ENCODE measurements at places on chromosomes 3 and 15.

DNA sequence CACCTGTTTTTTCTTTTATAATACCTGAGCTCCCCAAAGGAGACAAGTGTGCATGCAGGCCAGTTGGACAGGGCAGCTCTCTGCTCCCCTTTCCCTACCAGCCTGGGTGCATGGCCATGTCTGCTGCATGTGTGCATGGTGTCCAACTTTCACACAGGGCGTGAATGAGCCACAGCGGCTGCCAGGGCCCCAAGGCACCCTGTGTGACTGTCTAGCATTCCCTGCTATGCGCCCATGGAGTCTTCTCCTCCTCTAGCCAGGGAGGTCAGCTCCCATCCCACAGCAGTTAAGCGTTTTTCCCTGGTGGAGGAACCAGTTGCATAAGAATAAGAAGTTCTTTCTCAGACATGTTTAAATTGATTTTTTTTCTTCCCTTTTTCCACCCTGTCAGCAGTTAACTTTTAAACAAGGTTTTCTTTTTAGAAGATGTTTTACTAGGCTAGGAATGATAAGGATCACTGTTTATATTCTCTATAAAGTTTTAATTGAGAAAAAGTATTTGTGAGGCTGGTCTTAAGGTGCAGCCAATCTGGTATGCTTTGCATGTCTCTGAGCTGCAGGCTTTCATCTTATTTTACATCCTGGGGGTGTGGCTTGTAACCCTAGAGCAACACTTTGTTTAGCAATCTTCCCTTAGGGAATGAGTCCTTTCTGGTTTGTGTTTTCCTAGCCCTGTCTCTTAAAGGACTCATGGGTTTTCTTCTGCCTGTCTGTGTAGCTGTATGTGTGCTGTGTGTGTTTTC lies 20.5 kb upstream of the OR5H1 start:
- no peak for DNase-seq

GRCh38 chr3:27317096-27317495 lies 52.1 kb downstream of the NEK10 start:
- no peak for DNase-seq

- DNase-seq = no peak
Measured at GRCh38 chr3:182509844-182510460, 283.4 kb upstream of the ATP11B start.

GRCh38 chr3:183560607-183561006 lies 5.1 kb upstream of the KLHL6 start:
- no peak for DNase-seq

GRCh38 chr3:129004639-129005295 lies 3.7 kb downstream of the EFCC1 start:
- no peak for DNase-seq

GRCh38 chr15:99268431-99268830 lies 17.1 kb downstream of the LRRC28 start:
- DNase-seq = no peak

GRCh38 chr3:14646589-14647413 lies 4.8 kb upstream of the CCDC174 start:
- no peak for DNase-seq

DNA sequence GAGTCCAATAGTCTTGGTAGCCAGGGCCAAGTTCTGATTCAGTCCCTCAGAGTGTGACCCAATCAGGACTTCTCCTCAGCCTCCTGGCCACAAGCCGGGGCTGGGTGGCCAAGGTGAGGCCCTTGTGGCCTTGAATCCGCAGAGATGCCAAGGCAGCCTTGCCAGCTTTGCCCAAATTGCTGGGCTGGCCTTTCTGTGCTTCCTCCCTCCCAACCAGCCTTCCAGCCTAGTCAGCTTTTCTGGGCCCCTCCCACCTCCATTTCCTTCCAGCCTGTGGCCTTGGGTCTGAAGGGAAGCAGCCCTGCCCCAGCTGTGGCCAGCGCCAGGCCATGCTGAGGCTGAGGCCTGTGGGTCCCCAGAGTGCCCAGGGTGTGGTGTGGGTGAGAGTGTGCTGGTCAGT lies 34.3 kb upstream of the ANKDD1A start:
- no peak for DNase-seq

- no peak for DNase-seq
Measured at GRCh38 chr15:42267286-42267685, 5.7 kb upstream of the GANC start.

- DNase-seq = no peak
Measured at GRCh38 chr15:68623301-68623892, 44.6 kb downstream of the CORO2B start.

- no peak for DNase-seq
Measured at GRCh38 chr15:79570004-79570403, 137.9 kb downstream of the MINAR1 start.

Measured in cortex of kidney (tissue), 1 donor.